Activated CD4-positive, alpha-beta T cell treated with anti-CD3 and anti-CD28 coated beads, Interleukin-2, Interleukin-6, amounts not matched to agents 100 ng/mL and 50 ng/mL, durations not matched to agents 16 hours and 8 hours (primary cell): ENCODE measurements at places on chromosomes 6 and 20.

DNA sequence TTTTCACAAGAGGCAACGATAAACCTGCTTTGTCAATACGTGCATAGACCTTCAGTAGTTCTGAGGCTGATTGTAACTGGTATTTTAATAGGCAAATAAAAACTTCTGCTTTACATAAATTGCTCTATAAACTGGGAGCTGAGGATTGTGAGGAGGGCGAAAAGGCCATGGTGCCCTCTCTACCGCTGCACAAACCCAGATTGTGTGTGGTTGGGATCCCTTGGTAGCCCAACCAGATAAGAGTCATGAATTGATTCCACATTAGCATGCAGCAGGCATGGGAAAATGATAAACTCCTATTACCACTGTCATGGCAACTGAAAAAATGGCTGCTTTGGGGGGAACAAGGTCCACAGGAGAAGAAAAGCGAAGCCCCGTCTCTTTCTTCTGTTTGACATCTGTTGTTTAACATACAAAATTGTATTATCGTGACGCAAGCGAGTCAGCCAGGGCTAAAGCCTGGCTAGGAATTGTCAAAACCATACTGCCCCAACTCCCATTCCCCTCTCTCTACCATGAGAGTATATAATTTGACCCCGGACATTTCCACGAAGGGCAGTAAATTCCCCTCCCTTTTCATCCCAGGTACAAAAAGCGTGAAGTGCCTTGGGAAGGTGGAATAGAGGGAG is 157.8 kb upstream of the SALL4 start:
- DNase-seq, result no peak

GRCh38 chr6:53795702-53796450 is 1.1 kb downstream of the LRRC1 start:
- no peak for DNase-seq

GRCh38 chr6:157976345-157977175 is 5.1 kb upstream of the SYNJ2 start:
- DNase-seq, result no peak

DNA sequence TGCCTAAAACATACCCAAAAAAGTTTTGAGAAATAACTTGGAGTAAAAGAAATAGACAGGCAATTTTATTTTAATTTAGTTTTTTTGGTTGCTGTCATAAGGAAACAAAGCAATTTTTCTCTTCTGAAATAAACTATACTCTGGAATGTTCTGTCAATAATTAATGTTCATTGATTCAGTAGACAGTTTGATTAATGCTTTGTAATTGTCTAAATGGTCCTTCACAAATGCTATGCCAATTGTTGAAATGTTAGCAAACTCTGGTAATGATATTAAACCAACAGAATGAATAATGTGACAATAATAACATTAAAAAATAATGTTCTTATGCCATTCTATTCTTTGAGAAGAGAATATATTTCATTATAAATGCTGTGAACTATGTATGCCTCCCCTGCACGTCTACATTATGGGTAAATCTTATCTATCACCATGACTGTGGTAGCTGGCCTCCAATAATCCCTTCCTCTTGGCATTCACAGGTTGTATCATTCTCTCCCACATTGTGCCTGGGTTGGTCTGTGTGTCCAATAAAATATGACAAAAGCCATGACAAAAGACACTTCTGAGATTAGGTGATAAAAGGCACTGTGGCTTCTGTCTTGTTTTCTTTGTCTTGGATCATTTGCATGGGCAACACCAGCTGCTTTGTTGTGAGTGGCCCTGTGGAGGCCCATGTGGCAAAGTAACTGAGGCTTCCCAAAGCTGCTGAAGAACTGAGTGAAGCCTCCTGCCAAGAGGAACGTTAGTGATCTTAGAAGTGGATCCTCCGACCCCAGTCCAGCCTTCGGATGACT is 25.1 kb downstream of the IL20RA start:
- no peak for DNase-seq

GRCh38 chr6:11710311-11710761 is 68.3 kb downstream of the ADTRP start:
- peak; percentile 68 for DNase-seq
